ENCODE measurements at places on chromosomes 5 and 9. TPM values are rescaled to one million over a fixed set of nuclear protein-coding genes. Genes with fewer than 3 reads are reported as not detected.

Gene NRG2
- total RNA-seq = 1.9 TPM

Gene SLIT3
- total RNA-seq = 0.17 TPM

Gene CARD9
- 0.05 TPM for total RNA-seq

Gene DMRT2
- total RNA-seq = not detected

Gene TAF11L4
- not detected for total RNA-seq

Gene PCDHGA11
- total RNA-seq = not detected

Gene FOXD4
- total RNA-seq = 0.05 TPM

Gene FAT2
- 0.05 TPM for total RNA-seq

Gene LRRC19
- total RNA-seq = not detected

Gene RMRP
- 18,093 TPM for total RNA-seq

Gene NDUFAF2
- total RNA-seq = 31.0 TPM

Gene LIX1
- not detected for total RNA-seq

Gene CDX1
- total RNA-seq = not detected

Gene GNAQ
- 39.2 TPM for total RNA-seq

Gene IFNA14
- not detected for total RNA-seq

Gene CCDC187
- total RNA-seq = not detected

Gene PHPT1
- total RNA-seq = 81.2 TPM

Gene CA9
- 38.2 TPM for total RNA-seq

Data from M059J (cell line).